ENCODE measurements at places on chromosomes 5 and 9. TPM values are rescaled to one million over a fixed set of nuclear protein-coding genes. Genes with fewer than 3 reads are reported as not detected.

Gene PLAC8L1
- 0.42 TPM for total RNA-seq

Gene GLRA1
- not detected for total RNA-seq

Gene GABBR2
- not detected for total RNA-seq

Gene VLDLR
- total RNA-seq = 6.4 TPM

Gene IQGAP2
- 62.7 TPM for total RNA-seq

Gene OGN
- not detected for total RNA-seq

Gene TMC1
- not detected for total RNA-seq

Gene PHF24
- total RNA-seq = not detected

Gene SVEP1
- not detected for total RNA-seq

Gene THBS4
- 1.4 TPM for total RNA-seq

Gene FNIP1
- total RNA-seq = 25.5 TPM

Gene ANKDD1B
- 0.18 TPM for total RNA-seq

- no peak for DNase-seq
These were observed 1138.2 kb upstream of the CDH18 start for GRCh38 chr5:21126236-21126635.

- DNase-seq = no peak
These were observed 115.5 kb upstream of the STARD4 start for GRCh38 chr5:111627862-111628261.

DNA sequence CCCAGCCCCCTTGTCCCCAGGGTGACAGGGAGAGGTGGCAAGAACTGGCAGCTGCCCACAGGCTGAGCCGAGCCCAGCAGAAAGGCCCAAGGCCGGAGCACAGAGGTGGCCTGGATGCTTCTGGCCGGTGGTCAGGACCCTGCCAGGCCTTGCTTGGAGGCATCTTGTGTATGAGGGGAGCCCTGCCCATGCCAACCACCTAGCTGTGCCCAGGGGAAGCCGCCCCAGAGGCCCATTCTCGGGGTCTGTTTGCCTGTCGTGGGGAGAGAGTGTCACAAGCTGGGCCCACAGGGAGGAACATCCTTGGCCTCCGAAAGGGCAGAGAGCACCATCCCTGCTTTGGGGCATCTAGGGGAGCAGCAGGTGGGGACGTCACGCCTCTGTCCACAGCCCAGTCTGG lies 10.0 kb downstream of the NKD2 start:
- DNase-seq = no peak

DNA sequence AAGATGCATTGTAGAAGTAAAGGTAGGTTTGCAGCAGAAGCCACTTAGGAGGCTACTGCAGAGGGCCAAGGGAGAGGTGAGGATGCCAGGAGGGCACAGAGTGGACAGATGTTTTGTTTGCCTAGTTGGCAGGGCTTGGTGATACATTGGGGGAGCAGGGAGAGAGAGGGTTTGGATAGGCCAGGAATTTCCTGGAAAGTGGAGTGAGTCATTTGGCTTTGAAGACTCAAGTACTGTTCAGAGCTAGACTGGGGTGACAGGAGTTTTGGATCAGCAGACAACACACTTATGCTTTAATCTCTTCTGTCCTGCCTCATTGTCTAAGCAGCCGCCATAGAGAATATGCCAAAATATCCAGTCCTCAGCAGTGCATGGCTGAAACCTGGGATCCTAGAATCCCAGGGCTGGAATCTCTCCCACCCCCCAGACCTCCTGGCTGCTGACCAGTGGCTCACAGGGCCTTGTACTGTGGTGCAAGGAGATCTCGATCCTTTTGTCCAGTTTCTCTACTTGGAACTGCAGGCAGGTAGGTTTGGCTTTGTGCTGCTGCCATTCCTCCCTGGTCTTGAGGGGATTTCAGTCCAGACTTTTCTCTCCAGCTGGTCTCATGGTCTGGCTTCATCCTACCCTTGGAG lies 11.0 kb downstream of the TMEM268 start:
- DNase-seq = no peak

GRCh38 chr5:68957591-68957990 lies 136.2 kb upstream of the SLC30A5 start:
- no peak for DNase-seq

DNA sequence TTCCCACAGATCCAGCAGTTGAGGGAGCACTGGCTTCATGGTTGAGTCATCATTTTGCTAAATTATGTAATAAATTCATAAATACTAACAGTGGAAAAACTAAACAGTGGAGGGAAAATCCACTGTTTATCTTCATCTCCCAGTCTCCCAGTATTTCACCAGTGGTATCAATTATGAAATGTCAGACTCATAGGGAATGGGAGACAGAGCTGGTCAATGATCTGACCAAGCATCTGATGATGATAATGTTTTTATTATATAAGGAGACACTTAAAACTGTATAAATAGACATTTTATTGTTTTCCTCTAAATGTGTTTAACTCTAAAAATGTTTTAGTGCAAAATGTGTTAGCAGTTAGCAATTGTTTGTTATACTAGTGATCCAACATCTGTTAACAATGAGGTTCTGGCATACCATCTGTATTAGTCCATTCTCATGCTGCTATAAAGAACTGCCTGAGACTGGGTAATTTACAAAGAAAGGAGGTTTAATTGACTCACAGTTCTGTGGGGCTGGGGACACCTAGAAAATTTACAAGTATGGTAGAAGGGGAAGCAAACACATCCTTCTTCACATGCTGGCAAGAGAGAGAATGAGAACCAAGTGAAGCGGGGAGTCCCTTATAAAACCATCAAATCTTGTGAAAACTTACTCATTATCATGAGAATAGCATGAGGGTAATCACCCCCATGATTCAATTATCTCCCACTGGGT lies 11.8 kb upstream of the REEP5 start:
- no peak for DNase-seq

DNA sequence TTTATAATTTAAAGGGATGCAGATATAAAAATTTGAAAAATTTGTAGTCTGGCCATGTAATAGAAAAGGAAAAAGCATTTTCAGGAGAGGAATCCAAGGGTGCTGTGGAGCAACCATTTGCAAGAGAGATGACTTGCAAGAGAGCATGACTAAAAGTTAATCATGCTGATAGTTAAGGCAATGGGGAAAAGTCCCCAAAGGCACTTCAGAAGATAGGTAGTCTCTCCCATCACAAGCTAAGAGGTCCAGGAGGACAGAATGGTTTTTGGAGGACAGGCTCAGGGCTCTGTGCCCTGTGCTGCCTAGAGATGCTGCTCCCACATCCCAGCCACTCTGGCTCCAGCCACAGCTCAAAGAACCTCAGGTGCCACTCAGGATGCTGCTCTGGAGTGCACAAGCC lies 38.8 kb downstream of the DNAJB5 start:
- no peak for DNase-seq

- no peak for DNase-seq
These were observed 2035.5 kb upstream of the ACO1 start for GRCh38 chr9:30348904-30349303.

- DNase-seq = no peak
These were observed 212.9 kb upstream of the SEMA6A start for GRCh38 chr5:116787570-116787969.

DNA sequence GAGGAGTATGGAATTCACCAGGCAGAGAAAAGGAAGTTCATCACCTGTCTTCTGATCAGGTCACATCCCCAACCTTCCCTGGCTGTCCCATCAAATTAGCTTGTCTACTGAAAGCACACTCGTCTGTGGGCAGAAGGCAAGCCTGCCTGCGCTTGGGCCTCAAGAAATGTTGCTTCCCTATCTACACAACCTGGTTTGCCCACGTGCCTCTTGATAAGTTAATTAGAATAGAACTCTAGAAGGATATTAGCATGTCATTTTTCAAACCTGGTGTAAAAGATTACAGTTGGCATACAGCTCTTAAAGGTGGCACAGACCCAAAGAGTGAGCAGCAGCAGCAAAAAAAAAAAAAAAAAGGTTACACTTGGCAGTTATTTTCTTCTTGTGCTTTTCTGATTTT lies 5.1 kb downstream of the TTC23L start:
- DNase-seq = no peak

DNA sequence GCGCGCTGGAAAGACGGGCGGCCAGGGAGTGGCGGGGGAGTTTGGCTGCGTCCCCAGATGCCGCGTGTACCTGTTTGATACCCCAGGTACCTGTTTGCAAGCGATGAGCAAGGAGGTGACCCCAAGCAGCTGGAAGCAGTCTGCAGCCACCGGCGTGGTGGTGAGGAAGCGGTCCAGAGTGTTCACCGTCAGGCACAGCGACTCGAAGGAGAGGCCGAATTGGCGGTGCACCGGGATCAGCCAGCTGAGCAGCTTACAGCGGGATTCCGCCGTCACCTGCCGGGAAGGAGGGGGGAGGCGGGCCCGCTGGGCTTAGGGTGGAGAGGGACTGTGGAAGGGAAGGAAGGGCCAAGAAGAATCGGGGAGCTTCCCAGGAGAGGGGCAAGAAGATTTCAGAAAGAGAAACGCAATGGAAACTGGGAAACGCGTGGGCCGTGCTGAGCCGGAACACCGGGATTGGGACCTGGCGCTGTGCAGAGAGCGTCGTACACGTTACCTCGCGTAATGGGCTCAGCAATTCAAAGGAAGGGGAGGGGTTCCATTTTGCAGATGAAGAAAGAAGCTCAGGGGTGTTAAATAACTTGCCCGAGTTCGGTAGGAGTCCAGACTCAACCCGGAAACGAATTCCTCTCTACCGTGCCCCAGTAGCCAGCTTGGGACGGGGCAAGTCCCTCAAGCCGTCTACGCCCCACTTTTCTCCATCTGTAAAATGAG lies 980 bp downstream of the CCNO start:
- DNase-seq = peak; percentile 24

GRCh38 chr9:88652876-88653275 lies 117.9 kb downstream of the NXNL2 start:
- DNase-seq = no peak

DNA sequence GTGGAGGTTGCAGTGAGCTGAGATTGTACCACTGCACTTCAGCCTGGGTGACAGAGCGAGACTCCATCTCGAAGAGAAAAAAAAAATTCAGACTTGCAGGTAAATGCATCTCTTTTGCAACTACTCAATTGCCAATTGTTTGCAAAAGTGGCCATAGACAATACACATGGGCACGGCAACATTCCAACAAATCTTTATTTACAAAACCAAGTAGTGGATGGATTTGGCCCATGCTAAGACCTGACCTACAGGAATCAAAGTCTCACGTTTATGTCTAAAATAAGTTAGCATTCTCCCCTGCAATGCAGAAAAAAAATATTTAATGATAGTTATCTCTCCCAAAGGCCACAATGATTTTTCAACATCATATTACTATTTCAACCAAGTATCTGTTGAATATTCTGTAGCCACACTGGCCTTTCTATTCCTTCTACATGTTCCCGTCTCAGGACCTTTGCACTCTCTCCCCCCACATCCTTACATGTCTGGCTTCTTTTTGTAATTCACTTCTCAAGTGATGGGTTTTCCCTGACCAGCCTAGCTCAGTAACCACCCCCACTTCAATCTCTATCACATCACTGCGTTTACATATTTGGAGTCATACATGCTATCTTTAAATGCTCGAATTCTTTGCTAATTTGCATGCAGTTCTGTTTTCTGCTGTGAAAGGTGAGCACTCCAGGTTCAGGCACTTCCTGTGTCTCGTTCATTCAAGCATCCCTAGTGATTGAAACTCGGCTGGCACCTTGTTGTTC lies 54.2 kb downstream of the FNBP1 start:
- DNase-seq = no peak

DNA sequence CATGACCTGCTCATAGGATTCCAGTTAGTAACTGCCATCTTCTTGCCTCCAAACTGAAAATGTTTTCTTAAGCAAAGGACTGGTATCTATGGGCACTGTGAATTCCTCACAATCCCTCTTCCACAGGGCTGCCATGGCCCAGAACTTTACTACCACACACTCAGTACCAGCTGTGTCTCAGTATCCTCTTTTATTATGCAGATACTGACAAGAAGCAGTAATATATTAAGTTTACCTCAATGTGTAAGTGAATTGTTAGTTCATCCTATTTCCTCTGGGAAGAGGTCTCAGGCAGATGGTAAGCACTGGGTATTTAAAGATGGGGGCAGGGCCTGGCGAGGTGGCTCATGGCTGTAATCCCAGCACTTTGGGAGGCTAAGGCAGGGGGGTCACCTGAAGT lies 320.8 kb upstream of the RFX3 start:
- no peak for DNase-seq

- DNase-seq = no peak
These were observed 298.5 kb downstream of the KDM4C start for GRCh38 chr9:7056254-7056653.

GRCh38 chr5:174271316-174271715 lies 225.8 kb downstream of the NSG2 start:
- DNase-seq = no peak

GRCh38 chr5:109691996-109692395 lies 2.3 kb downstream of the MAN2A1 start:
- DNase-seq = no peak

DNA sequence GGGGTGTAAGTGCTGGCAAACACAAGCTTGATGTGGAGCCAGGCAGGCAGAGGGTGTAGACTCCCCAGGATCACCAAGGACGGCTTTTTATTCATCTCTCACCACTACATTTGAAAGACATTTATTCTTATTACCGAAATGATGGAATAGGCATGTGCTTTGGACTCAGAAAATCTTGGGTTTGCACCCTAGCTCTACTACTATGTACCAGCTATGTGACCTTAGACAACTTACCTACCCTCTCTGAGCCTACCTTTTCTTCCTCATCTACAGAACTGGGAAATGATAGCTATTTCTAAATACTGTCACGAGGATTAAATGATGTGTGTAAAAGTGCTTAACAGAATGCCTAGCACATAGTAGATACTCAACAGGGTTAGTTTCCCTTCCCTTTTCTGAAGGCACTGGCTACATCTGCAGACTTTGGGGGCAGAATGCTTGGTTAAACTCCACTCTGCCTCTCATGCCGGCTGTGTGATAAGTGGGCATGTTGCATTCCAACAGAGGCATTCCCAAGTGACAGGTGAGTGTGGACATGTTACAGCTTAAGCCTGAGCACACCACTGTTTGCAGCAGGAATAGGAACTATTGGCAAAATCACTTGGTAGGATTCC lies 94.8 kb downstream of the SLC1A3 start:
- no peak for DNase-seq

GRCh38 chr5:149424371-149425315 lies 45.6 kb upstream of the IL17B start:
- DNase-seq = no peak

DNA sequence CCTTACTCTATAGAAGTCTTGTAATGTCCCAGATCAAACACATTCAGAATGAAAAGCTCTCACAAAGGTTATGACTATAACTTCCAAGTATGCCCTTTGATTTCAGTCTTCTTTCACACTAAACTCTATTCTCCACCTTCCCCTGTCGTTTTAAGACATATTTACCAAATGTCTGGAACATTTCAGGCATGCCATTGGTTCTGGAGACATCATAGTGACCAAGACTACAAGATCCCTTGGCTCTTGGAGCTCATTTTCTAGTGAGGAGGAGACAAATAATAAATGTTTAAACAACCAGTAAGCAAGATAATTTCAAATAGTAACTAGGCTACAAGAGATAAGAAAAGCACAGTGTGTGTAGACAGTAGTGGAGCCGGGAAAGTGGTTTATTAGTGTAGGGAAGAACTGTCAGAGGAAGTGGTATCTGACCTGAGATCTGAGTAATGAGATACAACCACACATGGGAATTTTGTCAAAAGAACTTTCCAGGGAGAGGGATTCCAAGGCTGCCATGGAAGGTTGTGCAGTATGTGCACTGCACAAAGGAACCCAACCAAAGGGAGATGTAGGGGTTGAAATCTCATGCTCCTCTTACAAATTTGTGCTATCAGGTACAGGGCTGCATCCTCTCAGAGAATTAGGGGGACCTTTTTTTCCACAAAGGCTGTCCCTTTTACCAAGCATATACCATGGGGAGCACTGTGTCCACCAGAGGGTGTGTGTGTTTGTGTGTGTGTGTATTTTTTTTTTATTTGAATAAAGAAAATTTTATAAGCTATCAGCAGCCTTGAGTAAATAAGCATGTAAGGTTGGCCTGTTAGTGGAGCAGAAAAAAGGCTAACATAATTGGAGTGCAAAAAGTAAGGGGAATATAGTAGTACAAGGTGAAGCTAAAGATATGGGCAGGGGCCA lies 1279.1 kb upstream of the WWC1 start:
- no peak for DNase-seq

Measured in activated CD8-positive, alpha-beta T cell treated with anti-CD3 and anti-CD28 coated beads, Interleukin-2, amount 10 ng/mL, durations not matched to agents 7 days and 5 days (primary cell).